ENCODE measurements at places on chromosomes 6 and 20. TPM values are rescaled to one million over a fixed set of nuclear protein-coding genes. Genes with fewer than 3 reads are reported as not detected.

C6orf132 gene
- 17.4 TPM for total RNA-seq

CPXM1 gene
- total RNA-seq, result not detected

GPX5 gene
- not detected for total RNA-seq

CAP2 gene
- 3.3 TPM for total RNA-seq

OTOR gene
- total RNA-seq, result not detected

FAM83C gene
- 1.0 TPM for total RNA-seq

SNAP91 gene
- not detected for total RNA-seq

EEF1A2 gene
- not detected for total RNA-seq

PRRT1 gene
- not detected for total RNA-seq

DOK5 gene
- not detected for total RNA-seq

NMBR gene
- total RNA-seq, result 0.11 TPM

C20orf144 gene
- 0.16 TPM for total RNA-seq

HLA-DMB gene
- total RNA-seq, result not detected

Measured in hair follicular keratinocyte (primary cell).